Amniotic epithelial cell (primary cell): ENCODE measurements at places on chromosomes 11 and 22.

DNA sequence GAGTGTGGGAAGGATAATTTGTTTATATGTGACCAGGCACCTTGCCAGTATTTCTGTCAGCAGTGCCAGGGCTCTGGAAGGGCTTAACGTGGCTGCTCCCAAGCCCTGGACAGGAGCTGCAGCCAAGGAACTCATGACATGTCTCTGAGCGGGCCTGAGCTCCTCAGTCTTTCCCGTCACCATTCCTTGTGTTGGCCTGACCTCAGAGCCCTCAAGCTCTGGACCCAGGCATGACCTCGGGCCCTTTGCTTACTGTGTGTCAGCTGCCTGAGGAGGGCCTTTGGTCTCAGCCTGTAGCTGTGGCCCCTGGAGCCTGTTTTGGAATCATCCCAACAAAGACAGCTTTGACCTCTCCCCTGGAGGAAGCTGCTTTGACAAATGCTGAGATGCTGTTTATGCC is 264.1 kb upstream of the PLET1 start:
- no peak for DNase-seq

DNA sequence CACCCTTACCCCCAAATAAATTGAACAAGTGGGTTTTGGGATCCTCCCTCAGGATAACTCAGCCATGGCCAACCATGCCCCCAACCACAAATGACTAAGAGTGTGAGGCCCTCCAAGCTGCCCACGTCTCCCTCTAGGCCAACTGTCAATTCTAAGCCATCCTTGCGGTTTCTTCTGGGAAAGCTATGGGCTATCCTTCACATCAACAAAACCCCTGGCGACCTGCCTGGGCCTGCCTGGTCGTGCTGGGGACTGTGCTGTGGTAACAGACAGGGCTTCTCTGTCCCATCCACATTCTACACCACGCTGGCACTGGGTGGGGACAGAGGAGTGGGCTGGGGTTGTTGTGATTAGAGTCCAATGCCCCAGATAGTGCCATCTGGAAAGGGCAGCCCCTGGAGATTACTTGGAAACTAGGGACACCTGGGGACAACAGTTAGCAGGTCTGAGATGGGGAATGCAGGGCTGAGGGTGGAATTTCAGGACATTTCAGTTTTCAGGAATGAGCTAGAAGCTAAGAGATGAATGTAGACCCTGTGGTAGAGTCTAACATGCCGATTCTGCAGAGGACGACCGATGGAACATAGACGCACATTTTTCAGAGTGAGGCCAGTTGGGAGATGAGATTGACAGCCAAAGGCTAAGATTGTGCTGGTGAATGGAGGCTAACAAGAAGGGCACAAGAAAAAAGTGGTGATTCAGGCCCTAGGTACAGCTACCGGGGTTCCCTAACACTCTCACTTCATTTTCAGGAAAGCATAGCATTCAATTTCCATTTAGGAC is 131.9 kb downstream of the RASSF10 start:
- DNase-seq = no peak

- DNase-seq = peak; percentile 92
Measured at GRCh38 chr11:114166897-114167323, 107.4 kb downstream of the ZBTB16 start.

DNA sequence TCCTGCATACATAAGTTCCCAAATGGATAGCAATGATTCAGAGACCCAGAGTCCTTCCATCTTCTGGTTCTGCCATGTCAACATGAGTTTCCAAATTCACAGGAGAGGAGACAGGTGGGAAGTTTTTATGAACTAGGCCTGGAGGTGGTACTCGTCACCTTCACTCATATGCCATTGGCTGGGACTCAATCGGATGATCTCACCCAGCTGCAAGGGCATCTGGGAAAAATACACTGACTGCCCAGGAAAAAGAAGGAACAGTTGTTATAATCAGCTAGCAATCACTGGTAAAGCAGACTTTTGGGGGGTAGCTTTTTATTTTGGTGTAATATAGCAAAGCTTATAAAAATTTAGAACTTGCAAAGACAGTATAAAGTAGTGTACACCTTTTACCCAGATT is 83.9 kb downstream of the OTOG start:
- DNase-seq = no peak

- DNase-seq = no peak
Measured at GRCh38 chr11:61912530-61912898, 4.9 kb downstream of the RAB3IL1 start.

GRCh38 chr11:57761301-57762234 is at the start of gene CTNND1:
CTNND1 (plus strand) TSS chr11:57761802; CDS start chr11:57791479, 29,677 bp downstream.
- peak; percentile 98 for DNase-seq

GRCh38 chr11:27621405-27622161 is 78.7 kb downstream of the BDNF start:
- no peak for DNase-seq

- DNase-seq = no peak
Measured at GRCh38 chr22:27437570-27437969, 364.0 kb downstream of the MN1 start.

DNA sequence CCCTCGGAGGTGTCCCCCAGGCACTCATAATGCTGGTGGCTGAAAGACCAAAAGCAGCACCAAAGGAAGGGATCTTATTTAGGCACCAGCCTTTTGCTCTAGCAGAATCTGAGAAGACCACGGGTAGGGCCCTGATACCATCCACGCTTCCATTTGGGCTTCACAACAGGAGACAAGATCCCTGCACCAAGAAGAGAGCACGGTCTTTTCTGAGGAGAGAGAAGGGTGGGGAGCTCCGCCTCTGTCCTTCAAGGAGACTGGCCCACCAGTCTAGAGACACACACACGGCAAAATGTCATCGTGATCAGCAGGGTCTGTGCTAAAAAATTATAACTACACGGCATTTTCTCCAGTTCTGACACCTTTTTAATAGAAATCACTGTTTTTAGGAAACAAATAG is 9.8 kb downstream of the LARGE2 start:
- no peak for DNase-seq

DNA sequence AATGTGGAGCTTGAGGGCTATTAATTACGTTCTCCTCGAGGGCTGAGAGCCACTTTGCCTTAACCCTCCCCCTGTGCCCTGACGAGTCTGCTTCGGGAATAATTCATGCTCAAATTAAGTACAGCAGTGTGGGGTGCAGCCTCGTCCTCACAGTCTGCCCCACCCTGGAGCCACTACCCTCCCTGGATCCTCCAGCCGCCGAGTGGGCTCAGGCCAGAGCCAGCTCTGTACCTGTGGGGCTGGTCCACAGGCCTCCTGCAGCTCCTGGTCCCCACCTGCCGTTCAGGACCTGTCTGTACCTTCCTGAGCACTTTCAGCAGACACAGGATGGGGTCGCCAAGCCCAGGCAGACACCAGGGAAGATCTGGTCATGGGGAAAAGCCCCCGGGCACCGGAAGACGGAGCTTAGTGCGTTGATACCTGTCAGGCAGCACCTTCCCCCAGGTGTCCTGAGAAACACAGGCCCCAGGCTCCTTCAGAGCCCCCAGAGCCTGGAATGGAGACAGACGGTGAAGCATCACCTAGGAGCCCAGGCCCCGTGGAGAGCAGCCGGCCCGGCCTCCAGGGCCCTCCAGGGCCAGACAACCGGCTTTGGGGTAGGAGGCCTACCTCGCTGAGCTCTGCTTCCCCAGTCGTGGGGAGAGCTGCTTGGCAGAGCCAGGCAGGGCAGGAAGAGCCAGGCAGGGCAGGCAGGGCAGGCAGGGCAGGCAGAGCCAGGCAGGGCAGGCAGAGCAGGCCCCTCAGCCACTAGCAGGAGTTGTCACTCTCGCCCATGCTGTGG is 9.7 kb downstream of the TSPAN32 start:
- no peak for DNase-seq

GRCh38 chr11:99425596-99425995 is 404.8 kb downstream of the CNTN5 start:
- no peak for DNase-seq

DNA sequence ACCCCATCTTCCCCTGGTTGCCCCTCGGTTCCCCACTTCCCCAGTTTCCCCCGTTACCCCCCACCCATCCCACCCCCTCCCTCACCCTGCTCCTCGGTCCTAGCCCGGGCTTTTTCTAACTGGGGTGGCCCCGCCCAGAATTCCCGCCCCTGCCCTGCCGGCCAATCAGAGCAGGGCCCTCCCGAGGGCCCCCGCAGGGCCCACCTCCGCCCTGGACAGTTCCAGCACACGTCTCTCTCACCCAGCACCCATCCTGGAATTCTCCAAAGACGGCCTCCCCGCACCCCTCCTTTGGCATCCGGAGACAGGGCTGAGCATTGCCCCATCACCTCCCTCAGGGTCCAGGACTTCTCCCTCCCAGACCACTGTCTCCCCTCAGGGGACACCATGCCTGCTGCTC is at the start of gene H19:
TSS of gene H19 (minus strand) at position 88 of the 400 bp plus-strand sequence.
- DNase-seq = no peak

- DNase-seq = peak; percentile 61
Measured at GRCh38 chr11:122100037-122100755, 15.8 kb downstream of the BLID start.

DNA sequence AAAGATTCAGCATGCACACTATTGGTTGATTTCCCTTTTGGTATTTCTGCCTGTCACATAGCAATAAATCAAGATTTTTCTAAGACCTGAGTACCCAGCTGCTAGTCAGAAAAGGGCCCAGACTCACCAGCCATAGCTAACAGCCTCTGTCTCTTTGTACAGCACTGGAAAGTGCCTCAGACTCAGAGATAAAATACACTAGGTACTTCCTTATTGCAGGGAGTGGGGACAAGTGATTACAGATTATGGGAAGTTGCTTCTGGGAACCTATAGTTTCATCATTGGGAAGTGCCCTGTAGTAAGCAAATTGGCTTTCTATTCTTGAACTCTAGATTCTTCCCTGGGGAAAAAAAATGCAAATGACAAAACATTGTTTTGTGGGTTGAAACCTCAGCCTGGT is at the start of gene CASP5:
TSS of gene CASP5 (minus strand) at position 166 of the 400 bp plus-strand sequence. CDS start at position 134, 32 bp downstream.
- no peak for DNase-seq

GRCh38 chr11:130504317-130504716 is 55.9 kb downstream of the ADAMTS15 start:
- DNase-seq = no peak

GRCh38 chr11:109309153-109309552 is 112.8 kb upstream of the C11orf87 start:
- DNase-seq = peak; percentile 38

DNA sequence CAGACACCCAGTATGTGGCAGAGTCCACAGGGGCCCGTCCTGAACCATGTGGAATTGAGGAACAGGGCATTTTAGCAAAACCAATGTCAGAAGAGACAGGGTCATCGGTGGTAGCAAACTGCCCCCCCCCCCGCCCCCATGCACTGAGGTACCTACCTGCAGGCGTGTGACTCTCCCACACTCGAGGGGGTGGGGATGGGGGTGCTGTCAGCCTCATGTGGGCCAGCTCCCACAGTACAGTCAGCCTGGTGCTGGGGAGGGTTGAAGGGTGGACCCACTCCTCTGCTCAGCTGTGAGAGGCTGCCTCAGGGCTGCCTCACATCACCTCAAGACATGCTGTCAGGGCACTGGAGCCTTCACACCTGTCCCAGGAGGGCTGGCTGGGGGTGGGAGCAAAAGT is 10.7 kb upstream of the SUSD2 start:
- no peak for DNase-seq

DNA sequence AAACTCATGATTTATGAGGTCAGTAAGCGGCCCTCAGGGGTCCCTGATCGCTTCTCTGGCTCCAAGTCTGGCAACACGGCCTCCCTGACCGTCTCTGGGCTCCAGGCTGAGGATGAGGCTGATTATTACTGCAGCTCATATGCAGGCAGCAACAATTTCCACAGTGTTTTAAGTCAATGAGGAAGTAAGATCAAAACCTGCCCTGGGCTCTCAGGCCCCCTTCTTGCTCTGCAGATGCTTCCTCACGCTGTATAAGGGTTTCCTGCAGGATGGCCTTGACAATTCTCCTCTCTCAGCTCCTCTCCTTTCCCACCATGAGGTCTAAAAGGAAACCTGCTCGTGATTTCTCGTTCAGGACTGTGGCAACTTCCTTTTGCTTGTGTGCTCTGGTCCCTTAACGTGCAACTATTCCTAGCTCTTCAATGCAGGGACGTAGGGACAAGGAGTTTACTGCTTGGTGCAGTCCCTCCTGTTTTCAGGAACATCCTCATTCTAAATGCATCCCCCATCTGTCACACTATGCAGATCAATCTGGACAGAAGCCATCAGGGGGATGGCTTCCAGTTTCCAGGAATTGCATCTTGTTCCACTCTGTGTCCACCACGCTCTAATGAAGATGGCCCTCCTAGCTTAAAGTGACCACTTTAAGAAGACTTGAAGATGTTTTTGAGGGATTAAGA is 64.3 kb upstream of the IGLL5 start:
- DNase-seq = no peak

DNA sequence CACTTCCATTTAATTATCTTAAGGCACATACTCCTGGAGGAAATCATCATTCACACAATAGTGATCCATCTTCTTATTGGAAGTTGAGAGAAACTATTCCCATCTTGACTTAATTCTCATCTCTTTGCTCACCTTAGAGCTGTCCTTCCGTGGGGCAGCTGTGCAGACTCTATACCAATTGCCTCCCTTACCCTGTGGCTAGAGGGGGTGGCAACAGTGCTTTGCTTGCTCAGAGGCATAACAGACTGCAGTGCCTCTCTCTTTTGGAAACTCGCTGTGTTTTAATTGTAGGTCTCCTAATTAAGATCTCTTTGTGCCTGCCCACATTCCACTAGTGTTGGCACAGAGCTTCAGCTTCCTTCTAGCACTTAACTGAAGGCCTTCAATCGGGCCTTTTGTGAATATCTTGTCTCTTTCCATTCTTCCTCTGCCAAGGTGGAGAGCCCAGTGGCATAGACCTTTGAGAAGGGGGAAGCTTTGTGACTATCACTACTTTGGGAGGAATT is 5.5 kb downstream of the KMT2A start:
- DNase-seq = no peak

DNA sequence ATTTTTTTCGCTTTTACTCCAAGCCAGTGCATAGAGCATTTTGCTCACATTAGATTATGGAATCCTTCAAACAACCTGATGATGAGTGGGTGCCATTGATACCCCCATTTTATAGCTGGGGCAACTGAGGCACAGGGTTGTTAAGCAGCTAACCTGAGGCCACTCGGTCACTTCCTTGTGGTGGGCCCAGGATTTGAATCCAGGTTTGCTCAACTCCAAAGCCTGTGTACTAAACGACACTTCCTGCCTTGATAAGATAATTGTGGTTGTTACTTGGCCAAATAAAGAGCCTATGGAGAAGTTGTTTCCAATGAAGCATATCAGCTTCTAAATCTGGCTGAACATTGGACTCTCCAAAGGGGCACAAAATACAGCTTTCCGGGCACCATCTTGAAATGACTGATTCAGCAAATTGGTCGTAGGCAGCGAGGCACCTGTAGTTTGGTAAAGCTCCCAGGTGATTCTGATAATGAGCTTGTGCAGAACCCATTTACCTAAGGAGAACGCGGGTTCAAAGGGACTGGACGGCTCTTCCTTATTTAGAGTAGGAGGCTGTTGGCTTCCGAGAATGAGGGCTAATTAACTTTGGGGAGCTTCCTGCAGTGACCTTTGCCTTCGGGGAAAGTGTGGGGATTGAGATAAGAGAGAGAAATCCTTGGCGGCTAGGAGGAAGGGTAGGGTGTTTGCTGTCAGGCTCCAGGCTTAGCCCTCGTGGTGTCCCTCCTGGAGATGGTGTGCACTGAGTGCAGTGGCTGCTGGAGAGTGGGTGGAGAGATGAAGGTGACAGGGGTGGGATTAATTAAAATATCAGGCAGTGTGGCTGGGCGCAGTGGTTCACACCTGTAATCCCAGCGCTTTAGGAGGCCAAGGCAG is 17.5 kb upstream of the EHF start:
- DNase-seq = no peak
